ENCODE measurements at places on chromosomes 1 and 21. TPM values are rescaled to one million over a fixed set of nuclear protein-coding genes. Genes with fewer than 3 reads are reported as not detected.

The SIM2 gene
- 6.4 TPM for total RNA-seq

The CLEC20A gene
- total RNA-seq: not detected

The CGN gene
- total RNA-seq: 1.8 TPM

The ATP1A4 gene
- total RNA-seq: not detected

The CAMK2N1 gene
- total RNA-seq: 49.0 TPM

The SIK1 gene
- 14.0 TPM for total RNA-seq

The CFHR3 gene
- total RNA-seq: 0.14 TPM

The CELA2B gene
- total RNA-seq: not detected

The ZBTB8A gene
- 4.6 TPM for total RNA-seq

The OPTC gene
- not detected for total RNA-seq

The TNFRSF8 gene
- 0.16 TPM for total RNA-seq

The RGS16 gene
- 0.40 TPM for total RNA-seq

The HRNR gene
- total RNA-seq: not detected

The WNT9A gene
- 9.0 TPM for total RNA-seq

The S100A7A gene
- total RNA-seq: not detected

The C1orf141 gene
- total RNA-seq: not detected

The RBP7 gene
- 4.7 TPM for total RNA-seq

The NTMT2 gene
- not detected for total RNA-seq

The MYOC gene
- total RNA-seq: not detected

The DMBX1 gene
- 1.1 TPM for total RNA-seq

The ICOSLG gene
- 2.9 TPM for total RNA-seq

The COL24A1 gene
- total RNA-seq: 0.06 TPM

The IGSF5 gene
- total RNA-seq: not detected

The EFNA3 gene
- total RNA-seq: 9.8 TPM

Data from A549 treated with Mapracorat at 1 μM for 4 hours (cell line).